ENCODE measurements at places on chromosomes 5 and 9. TPM values are rescaled to one million over a fixed set of nuclear protein-coding genes. Genes with fewer than 3 reads are reported as not detected.
A peak's percentile ranks its signal among the peaks of the same experiment; 100 is the strongest.

DNA sequence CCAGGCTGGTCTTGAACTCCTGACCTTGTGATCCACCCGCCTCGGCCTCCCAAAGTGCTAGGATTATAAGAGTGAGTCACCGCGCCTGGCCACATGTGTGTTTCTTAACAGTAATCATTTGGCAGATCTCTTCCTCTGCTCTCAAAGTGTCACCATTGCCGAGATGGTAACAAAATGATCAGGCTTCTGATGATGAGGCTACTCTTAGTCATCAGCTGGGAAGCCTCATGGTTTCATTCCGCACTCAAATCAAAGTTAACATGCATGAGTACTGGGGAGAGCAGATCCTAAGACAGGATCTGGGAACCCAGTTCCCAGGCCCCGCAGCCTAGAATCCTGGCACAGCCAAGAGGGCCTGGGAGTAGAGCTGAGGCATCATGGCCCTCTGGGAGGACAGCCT, 27.4 kb downstream of the BARHL1 start:
- DNase-seq, result no peak

DNA sequence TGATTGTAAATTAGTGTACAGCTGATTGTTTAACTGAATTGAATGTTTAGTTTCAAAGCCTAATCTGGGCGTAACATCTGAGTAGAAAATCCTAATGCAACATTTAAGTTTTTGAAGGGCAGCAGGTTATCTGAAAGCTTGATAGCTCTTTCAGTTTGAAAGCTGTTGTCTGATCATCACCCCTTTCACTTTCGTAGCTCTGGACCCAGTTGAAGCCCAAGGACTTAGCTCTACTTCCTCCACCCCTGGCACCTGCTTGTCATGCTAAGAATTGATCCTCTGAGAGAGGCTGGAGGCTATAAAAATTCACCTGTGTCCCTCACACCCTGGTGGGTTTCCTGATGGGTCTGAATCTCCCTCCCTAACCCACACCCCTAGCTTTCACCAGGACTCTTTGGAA, 86.0 kb downstream of the ZFAND5 start:
- DNase-seq, result no peak

The SGTB gene
- 8.7 TPM for total RNA-seq

- DNase-seq, result no peak
These were observed 18.2 kb downstream of the PPP2R2B start for GRCh38 chr5:146860213-146860893.

DNA sequence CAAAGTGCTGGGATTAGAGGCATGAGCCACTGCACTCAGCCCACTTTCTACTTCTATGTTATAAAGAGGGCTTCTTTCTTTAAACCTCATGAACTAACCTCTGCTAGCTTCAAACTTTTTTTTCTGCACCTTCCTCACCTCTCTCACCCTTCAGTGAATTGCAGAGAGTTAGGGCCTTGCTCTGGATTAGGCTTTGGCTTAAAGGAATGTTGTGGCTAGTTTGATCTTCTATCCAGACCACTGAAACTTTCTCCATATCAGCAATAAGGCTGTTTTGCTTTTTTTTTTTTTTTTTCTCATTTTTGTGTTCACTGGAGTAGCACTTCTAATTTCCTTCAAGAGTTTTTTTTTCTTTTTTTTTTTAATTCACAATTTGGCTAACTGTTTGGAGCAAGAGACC, 216.4 kb upstream of the MAP3K1 start:
- no peak for DNase-seq

DNA sequence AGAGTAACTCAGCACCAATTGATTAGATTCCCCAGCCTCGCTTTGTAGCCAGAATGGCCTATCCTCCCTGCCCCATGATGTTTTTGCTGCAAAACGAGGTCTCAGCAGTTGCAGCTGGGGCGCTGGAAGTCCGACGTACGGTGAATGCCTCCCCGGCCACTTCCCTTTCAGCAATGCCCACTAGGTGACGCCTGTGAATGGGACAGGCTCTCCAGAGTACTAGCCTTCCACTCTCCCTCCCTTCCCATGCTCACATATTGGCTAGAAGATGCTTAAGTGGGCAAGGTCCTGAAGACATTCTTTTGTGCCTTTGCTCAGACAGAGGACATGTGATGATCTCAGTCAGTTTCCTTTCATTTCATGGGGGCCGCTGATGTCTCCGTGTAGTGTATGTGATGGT, 50.8 kb downstream of the DMRT2 start:
- peak; percentile 22 for DNase-seq

DNA sequence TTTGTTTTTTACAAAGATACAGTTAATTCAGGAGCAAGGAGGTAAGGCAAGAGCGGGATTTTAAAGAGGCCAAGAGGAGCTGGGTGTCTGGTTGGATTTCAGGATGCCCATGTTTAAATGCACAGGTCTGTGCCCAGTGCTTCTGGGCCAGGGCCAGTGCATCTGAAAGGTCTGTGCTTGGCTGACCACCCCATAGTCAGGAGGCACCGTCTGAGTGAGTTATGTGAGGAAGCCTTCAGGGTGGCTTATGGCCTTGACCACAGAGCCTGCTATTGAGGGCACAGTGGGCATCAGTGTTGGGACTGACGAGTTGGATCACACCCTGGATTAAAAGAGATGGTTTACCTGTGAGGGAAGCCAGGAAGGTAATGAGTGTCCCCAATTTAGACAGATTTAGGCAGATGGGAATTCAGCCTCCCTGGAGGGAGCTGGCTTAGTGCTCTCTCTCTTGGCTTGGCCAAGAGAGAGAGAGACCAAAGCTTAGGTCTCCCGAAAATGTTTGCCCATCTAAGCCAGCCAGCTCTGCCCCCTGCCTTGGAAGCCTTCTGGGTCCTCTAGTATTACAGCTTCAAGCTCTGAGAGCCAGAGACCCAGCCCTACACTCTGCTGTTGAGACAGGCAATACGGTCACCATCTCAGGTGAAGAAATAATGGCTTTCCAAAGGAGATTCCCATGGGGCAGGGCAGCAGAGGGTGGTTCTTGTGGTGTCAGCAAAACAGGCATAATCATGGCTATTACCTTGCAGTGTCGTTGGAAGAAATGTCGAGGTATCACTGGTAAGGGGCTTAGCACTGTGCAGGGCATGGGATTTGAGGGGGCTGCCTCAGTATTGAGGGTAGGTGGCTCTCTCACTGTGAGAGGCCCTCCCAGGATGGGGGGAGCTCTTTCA, 68.6 kb downstream of the RGS3 start:
- no peak for DNase-seq

The THG1L gene
- 18.5 TPM for total RNA-seq

The NMUR2 gene
- total RNA-seq, result not detected

DNA sequence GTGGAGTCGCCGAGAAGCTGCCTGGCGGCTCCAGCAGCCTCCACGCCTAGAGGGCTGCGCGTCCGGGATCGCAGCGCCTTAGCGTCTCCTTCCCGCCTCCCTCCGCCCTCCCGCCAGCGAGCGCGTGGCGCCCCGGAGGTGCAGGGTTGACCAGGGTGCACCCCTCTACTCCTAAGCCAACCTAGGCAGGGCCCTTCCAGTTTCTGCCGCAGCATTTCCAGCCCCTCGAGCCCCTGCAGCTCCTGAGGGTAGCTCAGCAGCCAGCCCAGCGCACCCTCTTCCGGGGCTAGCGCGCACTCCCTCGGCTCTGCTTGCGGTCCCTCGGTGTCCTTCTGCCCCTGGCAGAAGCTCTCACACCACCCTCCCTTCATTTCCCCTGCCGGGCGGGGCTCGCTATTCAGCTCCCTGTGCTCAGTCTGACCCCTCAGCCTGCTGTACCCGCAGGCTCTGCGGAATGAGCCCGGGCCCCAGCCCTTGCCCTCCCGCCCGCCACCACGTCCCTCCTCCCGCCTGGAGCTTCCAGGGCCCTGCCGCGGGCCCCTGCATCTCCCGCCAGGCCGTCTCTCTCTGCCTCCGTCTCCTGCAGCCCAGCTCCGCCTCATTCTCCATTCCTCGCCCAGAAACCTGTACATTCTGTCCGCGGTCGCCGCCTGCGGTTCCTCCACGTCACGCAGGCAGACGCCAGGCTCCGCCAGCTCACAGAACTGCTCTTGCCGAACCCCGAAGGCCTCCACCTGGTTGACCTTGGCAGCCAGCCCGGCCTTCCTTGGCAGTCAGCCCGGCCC, 61.8 kb downstream of the SPATA31C2 start:
- DNase-seq, result no peak

The GFPT2 gene
- not detected for total RNA-seq

The FAM169A gene
- not detected for total RNA-seq

GRCh38 chr5:121087560-121087959, 623.5 kb downstream of the PRR16 start:
- DNase-seq, result no peak

- DNase-seq, result peak; percentile 25
These were observed 27.0 kb downstream of the CATSPER3 start for GRCh38 chr5:134994560-134995156.

DNA sequence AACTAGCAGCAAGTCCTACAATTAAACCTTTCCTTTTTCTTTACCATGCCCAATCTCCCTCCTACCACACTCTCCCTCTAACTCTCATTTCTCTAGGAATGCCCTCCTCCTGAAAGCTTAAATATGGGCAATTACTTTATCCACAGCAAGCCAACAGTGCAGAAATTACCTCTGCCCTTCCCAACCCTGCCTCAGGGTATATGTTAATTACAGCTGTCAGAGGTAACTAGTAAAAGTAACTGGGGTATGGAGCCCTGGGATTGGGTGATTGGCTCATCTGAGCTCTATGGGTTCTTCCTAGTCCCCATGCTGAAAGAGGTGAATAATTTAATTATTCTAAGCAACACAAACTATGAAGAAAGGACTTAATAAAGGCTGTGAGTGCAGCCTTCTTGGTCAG, 478.9 kb upstream of the NMUR2 start:
- no peak for DNase-seq

The ADAMTS13 gene
- total RNA-seq, result 18.1 TPM

GRCh38 chr9:117305454-117305853, 109.4 kb downstream of the ASTN2 start:
- DNase-seq, result no peak

- DNase-seq, result no peak
These were observed 109.2 kb downstream of the RAPGEF6 start for GRCh38 chr5:131525805-131526204.

GRCh38 chr5:112968411-112969106, 8.0 kb upstream of the DCP2 start:
- no peak for DNase-seq

The LRRC19 gene
- total RNA-seq, result not detected

The ZNF622 gene
- 28.3 TPM for total RNA-seq

The C8G gene
- 2.2 TPM for total RNA-seq

GRCh38 chr5:131994090-131994489, 17.4 kb downstream of the ACSL6 start:
- DNase-seq, result no peak

- no peak for DNase-seq
These were observed 32.8 kb upstream of the ZSWIM6 start for GRCh38 chr5:61299261-61299681.

DNA sequence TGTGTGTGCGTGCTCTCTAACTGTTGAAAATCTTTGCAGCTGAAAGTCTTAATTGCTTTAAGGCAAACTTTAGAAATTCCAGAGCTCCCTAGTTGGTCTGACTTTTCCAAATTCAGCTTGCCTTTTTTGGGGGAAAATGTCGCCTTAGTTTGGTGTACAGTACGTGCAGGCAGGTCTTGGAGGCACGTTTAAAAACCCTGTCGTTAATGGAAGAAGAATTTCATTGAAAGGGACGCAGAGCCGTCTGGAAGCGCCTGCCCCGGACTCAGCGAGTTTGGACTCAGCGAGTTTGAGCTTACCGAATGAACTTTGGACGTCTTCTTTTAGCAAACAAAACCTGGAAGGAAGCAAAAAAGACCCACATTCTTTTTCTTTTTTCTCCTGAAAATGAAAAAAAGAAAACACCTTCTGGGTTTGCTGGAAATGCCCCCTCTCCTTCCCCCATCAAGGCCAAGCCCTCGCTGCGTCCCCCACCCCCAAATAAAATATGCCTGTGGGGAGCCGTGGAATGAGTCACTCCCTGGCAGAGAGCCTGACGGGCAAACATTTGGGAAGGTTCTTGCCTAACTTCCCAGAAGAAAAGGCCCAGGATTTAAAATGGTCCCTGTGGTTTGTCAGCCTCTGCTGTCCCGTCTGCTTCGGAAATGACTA, 1.5 kb downstream of the NEK6 start:
- peak; percentile 43 for DNase-seq

GRCh38 chr9:37030611-37030939, 3.5 kb downstream of the PAX5 start:
- peak; percentile 83 for DNase-seq

The TMEM171 gene
- total RNA-seq, result not detected

The FYB1 gene
- not detected for total RNA-seq

- no peak for DNase-seq
These were observed 172.8 kb downstream of the APBA1 start for GRCh38 chr9:69499407-69499806.

GRCh38 chr9:81499021-81499454, 190.3 kb downstream of the TLE1 start:
- no peak for DNase-seq

The NDUFS6 gene
- total RNA-seq, result 58.7 TPM

The ERP44 gene
- total RNA-seq, result 28.1 TPM

- peak; percentile 6 for DNase-seq
These were observed 150.9 kb downstream of the ADGRV1 start for GRCh38 chr5:90709323-90710155.

GRCh38 chr5:139263536-139263935, 30.0 kb upstream of the MATR3 start:
- DNase-seq, result no peak

DNA sequence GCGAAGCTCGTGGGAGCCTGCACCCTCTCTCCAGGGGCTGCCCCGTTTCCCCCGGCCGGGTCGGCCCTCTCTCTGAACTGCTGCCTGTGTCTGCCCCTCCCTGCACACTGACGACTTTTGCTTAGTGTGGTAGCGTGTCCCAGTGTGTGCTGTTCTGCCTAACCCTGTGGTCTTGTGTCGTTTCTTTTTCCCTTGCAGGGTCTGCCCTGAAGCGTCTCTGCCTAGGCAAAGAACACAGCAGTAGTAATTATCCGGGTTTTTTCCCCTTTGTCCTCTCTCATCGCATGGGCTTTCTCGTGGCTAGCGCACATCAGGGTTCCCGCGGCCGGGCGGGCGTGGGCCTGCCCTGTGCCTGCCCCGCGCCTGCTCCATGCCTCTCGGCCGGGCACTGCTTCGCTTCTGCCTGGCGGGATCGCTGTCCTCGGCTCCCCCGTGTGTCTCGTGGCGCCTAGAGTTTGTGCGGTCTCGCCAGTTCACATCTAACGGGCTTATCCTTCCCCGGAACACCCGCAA, 122.7 kb downstream of the WNK2 start:
- DNase-seq, result no peak

DNA sequence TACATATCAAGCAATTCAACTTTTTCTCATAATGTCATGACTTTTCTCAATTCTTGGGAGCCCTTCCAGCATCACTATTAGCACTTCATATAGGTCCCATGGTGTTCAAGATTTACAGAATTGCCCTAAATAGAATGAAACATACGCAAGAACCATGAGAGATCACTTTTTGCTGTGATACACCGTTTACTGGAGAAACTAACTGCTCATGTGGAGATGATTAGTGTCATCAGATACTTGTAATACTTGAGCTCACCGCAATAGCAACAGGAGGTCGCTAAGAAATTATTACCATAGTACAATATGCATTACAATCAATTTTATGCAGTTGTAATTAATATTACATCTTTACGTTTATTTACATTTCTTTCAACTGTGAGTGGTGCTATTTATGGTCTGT, 4.8 kb upstream of the PCSK5 start:
- no peak for DNase-seq

Measured in OCI-LY7 (cell line).